Activated CD4-positive, alpha-beta T cell treated with anti-CD3 and anti-CD28 coated beads for 24 hours (primary cell): ENCODE measurements at places on chromosomes 12 and 14.

- DNase-seq, result no peak
Observed at GRCh38 chr14:61530896-61531295, 164.4 kb upstream of the HIF1A start.

DNA sequence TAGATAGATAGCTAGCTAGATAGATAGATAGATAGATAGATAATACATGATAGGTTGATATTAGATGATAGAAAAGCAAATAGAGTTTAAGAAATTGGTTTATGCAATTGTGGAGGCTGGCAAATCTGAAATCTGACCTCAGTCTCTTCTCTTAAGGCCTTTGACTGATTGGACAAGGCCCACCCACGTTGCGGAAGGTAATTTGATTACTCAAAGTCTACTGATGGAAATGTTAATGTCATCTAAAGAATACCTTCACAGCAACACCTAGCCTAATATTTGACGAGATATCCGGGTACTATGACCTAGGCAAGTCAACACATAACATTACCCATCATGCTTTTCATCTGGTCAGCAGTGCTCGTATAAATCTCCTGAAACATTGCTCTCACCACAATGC, 190.4 kb downstream of the ZFP36L1 start:
- DNase-seq, result no peak

DNA sequence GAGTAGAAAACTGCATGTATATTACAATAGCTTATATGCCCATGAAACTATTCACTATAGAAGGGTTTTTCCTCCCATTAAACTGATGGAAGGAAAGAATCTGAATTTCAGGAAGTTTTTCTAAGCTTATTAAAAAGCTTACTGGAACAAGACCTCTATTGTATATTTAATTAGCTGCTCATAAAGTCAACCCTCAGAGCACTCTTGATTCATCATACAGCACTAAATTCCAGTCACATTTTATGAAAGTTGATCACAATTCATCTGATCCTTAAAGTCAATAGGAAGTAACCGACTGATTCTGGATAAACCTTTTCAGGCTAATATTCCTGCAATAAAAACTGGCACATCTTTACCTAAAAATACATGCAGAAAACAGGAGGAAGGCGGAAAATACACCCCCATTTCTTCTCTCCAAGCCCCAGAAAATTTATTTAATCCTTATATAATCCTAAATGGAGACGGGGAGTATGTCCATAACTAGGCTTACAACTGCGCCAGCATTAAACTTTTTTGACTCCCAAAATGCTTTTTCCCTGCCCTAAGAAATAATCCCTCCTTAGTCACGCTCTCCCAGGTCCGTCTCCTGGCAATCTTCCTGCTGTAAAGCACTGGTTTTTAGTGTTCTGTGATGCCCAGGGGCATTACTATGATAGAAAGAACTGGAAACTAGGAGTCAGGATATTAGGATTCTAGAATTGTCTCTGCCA, 35.3 kb downstream of the DICER1 start:
- no peak for DNase-seq

DNA sequence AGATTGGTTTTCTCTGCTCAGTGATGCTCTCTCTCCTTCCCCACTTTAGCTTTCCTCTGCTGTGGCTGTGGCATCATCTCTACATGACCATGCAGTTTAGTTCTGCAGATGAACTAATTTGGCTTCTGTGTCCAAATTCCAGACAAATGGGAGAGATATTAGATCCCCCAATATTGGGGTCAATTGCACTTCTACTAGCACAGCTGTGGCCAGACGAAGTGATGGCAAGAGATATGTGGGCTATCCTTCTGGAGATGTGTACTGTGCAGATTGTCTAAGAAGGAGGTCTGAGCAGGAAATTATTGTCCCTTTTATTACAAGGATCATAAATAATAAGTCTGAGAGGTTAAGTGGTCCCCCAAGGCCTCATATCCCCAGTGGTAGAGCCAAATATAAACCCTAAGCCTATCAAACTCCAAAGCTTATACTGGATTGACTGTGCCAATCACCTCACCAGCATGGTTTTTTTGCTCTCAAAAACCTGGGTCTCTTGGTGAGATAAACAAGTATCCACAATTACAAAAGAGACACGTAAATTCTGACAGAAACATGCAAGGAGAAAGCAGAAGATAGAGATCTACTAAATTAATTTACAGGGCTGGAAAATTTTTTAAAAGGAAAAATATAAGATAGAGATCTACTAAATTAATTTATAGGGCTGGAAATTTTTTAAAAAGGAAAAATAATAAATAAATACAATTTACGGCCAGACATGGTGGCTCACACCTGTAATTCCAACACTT, 29.1 kb upstream of the GCH1 start:
- no peak for DNase-seq

DNA sequence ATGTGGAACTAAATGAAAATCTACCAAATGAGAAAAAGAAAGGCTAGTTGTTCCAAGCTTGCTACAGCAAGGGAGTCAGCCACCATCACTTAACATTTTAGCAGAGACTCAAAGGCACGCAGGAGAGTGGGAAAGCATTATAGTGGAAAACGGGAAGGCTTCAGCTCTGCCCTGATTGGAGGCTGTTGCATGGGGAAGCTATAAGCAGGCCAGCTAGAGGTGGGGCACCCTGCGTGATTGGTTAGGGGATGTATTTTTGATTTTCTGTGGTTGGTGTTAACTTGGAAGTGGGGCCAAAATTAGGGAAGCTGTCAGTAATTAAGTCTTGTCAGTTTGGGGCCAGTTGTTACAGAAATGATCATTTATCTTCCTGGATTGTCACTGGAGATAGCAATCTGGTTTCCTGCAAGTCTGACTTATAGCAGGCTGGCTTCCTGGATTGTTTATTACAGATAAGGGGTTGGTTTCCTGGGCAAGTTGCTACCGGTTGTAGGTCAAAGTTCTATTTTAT, 93.9 kb downstream of the FAR2 start:
- no peak for DNase-seq

DNA sequence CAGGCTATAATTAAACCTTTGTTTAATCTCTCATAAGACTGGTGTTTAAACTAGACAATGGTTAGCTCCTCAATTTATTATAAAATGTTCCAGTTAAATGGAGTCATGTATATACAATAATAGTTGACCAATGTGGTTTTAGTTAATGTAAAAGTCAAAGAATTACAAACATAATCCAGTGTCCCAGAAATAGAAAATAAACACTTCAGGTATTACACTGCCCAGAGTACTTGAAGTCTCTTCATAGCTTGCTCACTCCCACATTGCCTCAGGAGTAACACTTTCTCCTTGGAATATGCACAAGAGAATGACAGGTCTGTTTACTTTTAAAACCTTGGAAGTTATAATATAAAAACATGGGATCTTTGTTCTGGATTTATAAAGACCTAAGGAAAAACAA, 60.5 kb downstream of the SLC38A1 start:
- DNase-seq, result no peak

GRCh38 chr12:104480012-104480411, 23.3 kb downstream of the CHST11 start:
- DNase-seq, result no peak

DNA sequence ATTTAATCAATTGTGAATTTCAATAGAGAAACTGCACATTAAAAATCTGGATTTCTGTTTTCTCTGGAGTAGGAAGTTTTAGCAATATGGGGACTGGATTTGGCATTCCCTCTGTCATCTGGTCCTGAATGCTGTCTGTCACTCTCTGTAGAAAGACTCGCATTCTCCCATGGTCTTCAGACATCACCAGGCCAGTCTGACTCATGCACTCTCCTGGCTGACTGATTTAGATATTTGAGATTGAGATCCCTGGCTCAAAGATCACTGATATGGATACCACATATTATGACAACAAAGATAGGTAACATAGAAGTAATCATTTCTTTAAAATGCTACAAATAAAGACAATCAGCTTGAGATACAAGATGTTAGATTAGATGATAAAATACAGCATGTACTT, 524.5 kb downstream of the GALC start:
- no peak for DNase-seq

DNA sequence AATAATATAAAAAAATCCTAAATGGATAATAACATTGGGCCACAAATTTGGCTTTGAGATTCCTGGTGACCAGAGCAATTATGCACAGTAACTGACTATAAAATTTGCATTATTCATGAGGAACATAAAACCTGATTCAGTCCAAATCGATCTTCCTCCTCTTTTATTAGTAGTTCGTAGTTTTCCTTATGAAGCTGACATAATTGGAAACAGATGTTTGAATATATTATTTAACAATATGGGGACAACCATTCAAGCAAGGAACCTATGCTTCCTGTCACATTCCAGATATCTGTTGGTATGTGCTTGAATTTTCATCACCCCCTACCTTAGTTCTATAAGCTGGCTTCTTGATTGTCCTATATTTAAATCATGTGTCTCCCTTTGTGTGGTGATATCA, 34.9 kb downstream of the CCDC175 start:
- no peak for DNase-seq

- no peak for DNase-seq
Observed at GRCh38 chr14:100698066-100698465, 28.6 kb upstream of the DLK1 start.

DNA sequence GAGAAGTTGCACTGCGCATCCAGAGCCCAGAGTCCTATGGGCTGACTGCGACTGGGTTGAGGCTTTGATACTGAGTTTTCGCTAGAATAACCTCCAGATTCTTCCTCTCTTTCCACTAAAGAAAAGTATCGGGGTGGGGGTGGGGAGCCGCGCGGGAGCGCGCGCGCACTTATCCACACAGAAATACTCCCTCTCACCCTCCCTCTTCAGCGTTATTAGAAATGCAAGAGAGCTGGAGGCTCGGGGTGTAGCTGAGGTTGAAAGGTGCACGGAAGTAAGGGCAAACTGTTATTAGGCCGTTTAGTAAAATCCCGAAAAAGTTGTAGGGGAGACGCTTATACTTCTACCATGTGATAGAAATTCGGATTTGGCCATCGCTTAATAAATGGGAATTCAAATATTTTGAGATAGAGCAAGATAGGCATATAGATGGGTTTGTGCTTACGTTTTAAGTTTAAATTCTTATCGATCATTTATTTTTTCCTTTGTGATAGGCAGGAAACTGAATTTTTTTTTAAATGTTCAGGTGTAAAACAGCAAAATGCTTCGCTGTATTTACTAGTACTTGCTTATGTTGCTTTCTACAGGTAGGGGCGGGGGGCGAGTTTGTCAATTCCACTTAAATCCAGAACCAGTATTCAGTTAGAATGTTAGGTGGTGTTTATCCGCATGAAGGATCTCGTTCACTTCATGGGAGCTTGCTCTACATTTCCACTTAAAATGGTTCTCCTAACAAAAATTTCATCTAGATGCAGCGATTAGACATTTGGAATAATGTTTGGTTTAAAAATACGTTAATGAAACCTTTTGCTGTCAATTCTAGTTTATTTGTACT, 1.1 kb downstream of the ARHGAP5 start:
- DNase-seq, result no peak

DNA sequence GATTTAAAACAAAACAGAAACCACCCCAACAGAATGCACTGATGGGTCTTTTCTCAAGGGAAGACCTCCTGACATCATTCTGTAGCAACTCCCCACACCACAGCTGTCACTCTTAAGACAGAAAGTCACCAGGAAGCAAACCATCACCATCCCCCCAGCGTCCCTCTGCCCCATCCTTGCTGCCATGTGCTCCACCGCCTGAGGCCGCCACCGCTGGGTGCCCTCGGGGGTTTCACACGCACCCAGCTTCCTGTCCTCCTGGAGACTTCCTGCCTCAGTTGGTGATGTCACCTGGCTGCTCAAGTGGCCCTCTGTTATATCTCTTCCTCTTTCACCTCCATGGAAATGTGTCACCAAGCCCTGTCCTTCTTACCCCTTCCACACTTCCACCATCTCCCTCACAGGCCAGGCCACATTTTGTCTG, 71.4 kb upstream of the GPR68 start:
- DNase-seq, result peak; percentile 70

- DNase-seq, result peak; percentile 8
Observed at GRCh38 chr14:20757965-20758364, 10.2 kb upstream of the EDDM3B start.

DNA sequence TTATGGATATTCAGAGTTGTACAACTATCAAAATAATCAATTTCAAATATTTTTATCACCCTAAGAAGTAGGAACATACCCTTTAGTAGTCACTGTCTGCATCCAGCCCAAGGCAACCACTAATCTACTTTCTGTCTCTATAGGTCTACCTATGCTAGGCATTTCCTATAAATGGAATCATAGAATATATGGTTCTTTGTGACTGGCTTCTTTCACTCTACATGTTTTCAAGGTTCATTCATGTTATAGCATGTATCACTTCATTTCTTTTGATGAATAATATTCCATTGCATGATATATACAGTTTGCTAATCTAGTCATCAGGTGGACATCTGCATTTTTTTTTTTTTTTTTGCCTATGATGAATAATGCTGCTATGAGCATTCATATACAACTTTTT, 112.4 kb downstream of the PPP1R12A start:
- no peak for DNase-seq

- DNase-seq, result no peak
Observed at GRCh38 chr12:125861299-125862281, 796.4 kb downstream of the AACS start.

- DNase-seq, result no peak
Observed at GRCh38 chr12:95446506-95446900, 27.4 kb upstream of the METAP2 start.

GRCh38 chr12:15152456-15152855, 68.8 kb downstream of the RERG start:
- DNase-seq, result no peak

GRCh38 chr12:41619705-41620104, 431.6 kb downstream of the PDZRN4 start:
- no peak for DNase-seq

- DNase-seq, result no peak
Observed at GRCh38 chr14:104249706-104250105, 111.3 kb downstream of the KIF26A start.

- DNase-seq, result no peak
Observed at GRCh38 chr12:107580750-107581618, 104.6 kb upstream of the PWP1 start.

DNA sequence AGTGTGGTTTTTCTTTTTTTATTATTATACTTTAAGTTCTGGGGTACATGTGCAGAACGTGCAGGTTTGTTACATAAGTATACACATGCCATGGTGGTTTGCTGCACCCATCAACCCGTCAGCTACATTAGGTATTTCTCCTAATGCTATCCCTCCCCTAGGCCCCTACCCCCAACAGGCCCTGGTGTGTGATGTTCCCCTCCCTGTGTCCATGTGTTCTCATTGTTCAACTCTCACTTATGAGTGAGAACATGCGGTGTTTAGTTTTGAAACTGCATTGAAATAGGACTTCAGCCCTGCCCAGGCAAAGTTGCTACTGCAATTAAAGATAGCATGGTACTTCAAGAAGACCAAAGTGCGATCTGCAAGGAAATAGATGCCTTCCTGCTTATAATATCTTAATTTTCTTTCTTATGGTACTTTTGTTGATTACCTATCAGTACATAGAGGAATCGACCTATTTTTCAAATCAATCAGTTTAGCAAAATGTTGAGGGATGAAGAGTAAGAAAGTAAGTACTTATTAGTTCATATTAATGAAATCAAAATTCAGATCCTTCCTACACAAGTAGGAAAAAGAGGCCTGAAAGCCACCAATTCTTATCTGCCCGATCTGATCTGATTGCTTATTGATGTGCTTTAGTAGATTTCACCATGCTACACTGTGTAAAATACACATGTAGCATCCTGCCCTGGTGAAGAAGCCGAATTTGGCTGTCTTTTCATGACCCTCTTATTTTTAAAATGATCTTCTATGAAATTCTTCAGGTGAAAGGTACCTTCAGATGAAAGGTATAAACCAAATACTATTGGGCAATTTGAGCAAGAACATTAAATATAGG, 1.6 kb downstream of the LTA4H start:
- DNase-seq, result no peak
